ENCODE measurements at places on chromosomes 7 and 10.

DNA sequence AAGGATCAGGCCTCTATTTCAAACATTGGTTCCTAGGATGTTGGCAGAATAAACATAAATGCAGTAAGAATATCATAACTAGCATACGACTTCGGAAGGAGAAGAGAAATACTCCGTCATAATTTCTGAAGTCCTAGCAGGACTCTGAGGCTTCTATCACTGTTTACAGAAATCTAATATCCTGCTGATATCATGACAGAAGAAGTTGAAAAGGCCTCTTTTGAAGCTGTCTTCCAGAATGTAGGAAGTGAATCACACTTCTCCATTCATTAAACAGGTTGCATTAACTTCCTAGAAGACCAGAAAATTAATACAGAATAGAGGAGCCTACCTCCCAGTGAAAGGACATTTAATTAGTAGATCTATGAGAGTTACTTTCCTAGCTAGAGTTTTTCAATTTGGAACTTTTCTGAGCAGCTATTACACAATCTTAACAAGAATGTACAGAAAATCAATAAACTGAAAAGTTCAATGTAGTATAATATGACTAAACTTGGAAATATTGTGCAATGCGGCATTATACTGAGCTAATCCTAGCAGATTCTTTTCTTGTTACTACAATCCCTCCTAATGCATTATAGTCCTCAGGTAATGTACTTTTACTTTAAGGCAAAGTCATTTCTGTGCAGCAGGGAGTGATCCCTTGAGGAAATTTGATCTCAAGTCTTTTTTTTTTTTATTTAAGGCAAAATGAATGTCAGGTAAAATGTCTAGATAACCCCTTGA, 622.6 kb upstream of the CELF2 start:
- no peak for DNase-seq

GRCh38 chr7:136857573-136857972, 10.9 kb upstream of the CHRM2 start:
- DNase-seq = no peak

DNA sequence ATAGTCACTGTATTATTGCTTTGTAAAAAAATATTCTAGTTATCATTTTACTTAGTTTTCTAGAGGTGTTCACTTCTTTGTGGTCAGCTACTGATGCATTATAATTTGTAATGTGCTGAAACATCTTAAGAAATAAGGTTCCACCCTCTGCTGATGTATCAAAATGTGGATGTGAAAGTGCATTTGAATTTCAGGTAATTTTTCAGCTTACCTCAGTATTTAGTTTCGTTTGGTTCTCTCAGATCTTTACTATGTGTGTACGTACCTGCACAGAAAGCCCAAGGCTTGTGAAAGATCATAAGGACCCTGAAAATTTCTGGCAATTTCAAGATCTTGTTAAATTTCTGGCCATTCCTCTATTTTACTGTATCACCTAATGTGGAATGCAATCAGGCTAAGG, 542.3 kb upstream of the TPK1 start:
- DNase-seq = no peak

DNA sequence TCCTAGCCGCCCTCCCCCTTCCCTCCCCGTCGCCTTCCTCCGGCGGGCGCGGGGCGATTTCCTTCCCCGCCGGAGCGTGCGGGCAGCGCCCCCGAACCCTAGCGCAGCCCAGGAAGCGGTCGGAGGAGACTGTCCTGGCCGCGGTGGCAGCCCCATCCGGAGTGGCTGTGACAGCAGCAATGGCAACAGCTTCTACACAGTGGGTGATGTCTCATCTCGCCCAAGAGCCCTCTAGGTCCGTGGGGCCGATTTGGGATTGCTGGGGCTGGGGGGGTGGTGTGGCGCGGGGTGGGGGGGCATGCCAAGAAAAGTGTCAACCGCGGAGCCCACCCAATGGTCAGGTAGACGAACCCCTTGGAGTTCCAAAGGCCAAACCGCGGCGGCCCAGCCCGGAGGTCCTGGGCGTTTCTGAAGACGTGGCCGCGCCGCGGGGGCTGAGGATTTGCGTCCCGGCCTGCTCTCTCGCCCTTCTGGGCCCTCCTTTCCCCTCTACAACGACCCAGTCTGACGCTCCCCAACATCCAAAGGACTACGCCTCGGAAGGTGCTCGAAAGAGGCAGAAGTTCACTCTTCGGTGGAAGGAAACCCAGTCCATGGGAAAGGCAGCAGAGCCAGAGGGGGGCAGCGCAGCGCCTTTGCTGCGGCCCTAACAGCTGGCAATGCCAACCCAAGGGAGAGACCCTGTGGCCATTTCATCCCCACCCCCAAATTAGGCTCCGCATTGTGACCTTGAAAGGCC, 603 bp upstream of the TWIST1 start:
- DNase-seq = no peak

- no peak for DNase-seq
Measured at GRCh38 chr7:49279891-49280290, 355.5 kb downstream of the CDC14C start.

DNA sequence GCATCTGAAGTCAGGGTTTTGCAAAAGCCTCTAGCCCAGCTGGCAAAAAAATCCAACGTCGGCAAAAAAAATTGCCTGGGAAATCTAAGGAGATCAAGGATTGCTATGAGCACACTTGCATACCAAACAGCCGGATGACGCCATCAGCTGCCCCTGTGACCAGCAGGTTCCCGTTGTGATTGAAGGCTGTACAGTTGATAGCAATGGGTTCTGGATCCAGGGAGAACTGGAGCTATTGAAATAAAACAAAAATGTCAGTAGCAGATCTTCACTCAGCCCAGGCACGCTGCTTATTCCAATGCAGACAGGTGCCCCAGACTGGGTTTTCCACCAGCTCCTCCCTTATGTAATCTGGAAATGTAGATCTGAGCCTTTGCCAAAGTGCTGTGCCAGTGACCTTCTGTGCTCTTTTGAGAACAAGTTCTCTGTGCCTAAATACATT, 18.7 kb upstream of the CYREN start:
- no peak for DNase-seq

GRCh38 chr10:91636892-91637291, 4.0 kb upstream of the PPP1R3C start:
- no peak for DNase-seq
